ENCODE measurements at places on chromosomes 6 and 20.

- no peak for DNase-seq
Observed at GRCh38 chr6:38846844-38847243, 131.7 kb downstream of the DNAH8 start.

DNA sequence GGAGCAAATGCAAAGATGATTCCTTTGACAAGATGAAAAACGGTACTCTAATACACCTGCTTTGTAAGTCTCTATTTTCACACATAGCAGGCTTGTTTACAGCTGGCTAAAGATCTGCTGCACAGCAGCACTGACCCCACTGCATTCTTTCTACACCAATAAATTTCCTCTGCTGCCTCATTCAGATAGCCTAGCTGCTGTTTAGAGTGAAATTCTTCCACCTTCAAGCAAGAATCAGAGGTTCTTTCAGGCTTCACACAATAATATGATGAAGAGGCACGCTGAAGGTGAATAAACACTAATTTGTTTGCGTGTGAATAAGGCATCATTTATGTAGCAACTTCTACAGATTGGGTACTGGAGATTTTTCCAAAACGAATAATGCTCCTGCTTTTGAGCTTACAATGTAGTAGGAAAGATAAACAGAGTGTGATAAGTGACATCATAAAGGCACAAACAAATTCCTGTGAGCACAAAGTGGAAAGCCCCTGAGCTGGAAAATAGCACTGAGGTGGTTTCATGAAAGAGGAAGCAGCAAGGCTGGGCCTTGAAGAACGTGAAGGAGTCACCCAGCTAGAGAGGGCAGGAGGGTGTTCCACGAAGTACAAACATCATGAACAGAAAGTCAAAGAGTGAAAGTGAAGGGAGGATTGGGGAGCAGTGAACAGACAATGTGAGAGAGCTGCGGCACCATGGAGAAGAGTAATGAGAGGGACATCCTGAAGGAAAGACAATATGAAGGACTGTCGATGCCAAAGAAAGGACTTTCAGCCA, 543.4 kb downstream of the CD83 start:
- peak; percentile 45 for DNase-seq

GRCh38 chr6:41150671-41151070, 3.5 kb downstream of the TREML1 start:
- DNase-seq: no peak

- no peak for DNase-seq
Observed at GRCh38 chr6:90268178-90268577, 28.5 kb downstream of the BACH2 start.
